ENCODE measurements at places on chromosomes 2 and 18.

- no peak for DNase-seq
Measured at GRCh38 chr2:23505984-23506380, 121.0 kb downstream of the KLHL29 start.

- no peak for DNase-seq
Measured at GRCh38 chr2:182933629-182934028, 67.2 kb upstream of the FRZB start.

GRCh38 chr2:232563580-232563979 is 13.1 kb downstream of the EIF4E2 start:
- no peak for DNase-seq

GRCh38 chr2:188850786-188851185 is 123.4 kb upstream of the COL3A1 start:
- no peak for DNase-seq

- DNase-seq, result no peak
Measured at GRCh38 chr2:70388813-70389212, 86.9 kb upstream of the FAM136A start.

- no peak for DNase-seq
Measured at GRCh38 chr2:98598781-98599428, 9.4 kb downstream of the COA5 start.

GRCh38 chr2:110858993-110859701 is 126.8 kb downstream of the ACOXL start:
- no peak for DNase-seq

- DNase-seq, result no peak
Measured at GRCh38 chr18:8300751-8301410, 308.4 kb upstream of the RAB12 start.

DNA sequence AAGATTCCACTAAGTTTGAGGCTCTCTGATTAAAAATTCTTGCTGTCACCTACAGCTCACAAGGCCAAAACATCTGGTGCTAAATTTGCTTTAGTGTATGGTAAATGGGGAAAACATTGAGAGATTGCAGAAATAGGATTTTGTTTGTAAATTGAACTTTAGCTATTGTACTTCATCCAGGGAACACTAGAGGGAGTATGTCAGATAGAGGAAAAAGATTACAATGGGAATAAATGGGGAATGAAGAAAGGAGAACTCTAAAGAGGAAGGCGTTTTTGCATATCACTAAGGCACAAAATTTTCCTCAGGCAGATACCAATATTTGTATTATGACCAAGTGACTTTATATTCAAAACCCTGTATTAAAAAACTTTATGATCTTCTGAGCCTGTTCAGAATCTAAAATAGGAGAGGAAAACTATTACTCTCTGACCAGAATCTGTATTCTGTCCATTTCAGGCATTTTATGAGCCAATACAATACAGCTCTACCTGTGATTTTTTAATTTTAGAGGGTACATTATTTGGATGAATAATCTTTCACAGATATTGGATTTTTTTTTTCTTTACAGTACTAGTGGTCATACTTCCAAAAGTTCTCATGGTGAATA is 52.3 kb upstream of the ITGB6 start:
- DNase-seq, result no peak

DNA sequence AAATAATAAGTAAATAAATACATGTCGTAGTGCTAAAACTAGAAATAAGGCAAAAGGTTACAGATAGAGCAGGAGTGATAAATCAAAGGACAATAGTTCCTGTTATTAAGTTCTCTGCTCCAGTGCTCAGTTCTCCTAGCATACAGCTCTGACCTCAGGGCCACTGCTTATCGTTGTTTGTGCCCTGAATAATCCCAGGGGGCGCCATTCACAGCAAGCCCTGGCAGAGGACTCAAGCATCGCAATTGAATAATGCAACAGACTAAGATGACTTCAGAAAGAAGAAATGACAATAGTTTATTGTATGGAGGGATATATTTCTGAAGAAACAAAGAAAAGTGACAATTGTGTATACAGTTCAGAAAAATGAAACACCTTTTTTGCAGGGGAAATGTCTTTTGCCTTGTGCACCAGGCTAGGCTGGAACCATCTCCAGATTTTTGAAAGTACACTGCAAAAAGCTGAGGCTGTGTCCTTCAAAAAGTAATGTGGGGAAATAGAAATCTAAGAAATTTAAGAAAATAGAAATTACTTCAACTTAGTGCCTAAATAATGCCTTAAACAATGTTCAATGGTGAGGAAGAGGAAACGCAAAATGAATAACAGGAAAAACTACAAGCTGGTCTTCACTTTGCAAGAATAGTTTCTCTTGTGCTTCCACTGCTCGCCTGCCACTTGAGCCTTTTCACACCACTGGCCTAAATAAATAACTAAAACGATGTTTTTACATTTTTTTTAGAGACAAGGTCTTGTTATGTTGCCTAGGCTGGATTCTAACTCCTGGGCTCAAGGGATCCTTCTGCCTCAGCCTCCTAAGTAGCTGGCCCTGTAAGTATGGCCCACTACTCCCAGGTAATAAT is 19.0 kb upstream of the CCNYL1 start:
- peak; percentile 25 for DNase-seq

DNA sequence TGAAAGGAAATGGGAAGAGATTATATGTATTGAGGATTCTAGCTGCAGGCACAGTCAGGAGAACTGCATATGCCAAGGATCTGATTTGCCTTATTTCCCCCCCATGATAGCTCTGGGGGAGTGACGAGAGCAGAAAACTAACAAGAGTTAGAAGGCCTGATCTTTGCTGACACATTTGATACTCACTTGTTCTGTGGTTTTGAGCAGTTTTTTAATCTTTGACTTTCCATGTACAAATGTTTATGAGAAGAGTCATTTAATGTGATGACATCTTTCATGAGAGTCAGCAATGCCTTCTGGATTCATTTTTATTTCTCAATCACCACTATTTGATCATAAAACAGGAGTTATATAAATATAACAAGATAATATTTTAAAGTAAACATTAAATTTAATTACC is 12.7 kb upstream of the SERPINB7 start:
- no peak for DNase-seq

DNA sequence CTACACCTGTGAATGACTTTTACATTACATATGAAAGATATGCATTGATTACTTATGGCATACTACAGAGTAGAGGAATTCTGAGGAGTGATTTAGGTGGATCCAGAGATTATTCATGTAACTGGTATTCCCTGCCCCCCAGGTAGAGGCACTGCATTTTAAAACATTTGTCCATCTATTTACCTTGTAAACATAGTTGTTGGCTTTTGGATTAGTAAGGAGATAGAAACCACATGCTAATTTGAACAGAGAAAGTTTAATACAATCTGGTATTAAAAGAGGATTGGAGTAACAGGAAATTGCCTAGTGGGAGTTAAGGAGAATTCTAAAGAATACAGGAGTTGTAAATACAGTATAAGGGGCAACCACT is 15.9 kb downstream of the GALNT3 start:
- no peak for DNase-seq

DNA sequence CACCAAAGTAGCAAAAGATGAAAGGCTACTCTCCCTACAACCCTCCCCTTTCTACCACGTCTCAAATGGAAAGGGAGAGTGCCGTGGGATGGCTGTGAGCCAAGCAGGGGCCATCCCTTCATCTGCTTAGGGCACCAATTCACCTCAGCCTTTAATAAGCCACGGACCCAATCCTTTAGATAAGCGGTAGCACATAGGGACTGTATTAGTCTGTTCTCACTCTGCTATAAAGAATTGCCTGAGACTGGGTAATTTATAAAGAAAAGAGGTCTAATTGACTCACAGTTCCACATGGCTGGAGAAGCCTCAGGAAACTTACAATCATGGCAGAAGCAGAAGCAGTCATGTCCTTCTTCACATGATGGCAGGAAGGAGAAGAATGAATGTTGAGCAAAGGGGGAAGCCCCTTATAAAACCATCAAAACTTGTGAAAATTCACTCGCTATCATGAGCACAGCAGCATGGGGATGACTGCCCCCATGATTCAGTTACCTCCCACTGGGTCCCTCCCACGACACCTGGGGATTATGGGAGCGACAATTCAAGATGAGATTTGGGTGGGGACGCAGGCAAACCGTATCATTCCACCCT is 85.9 kb upstream of the IL1R2 start:
- no peak for DNase-seq

- no peak for DNase-seq
Measured at GRCh38 chr2:212894026-212894425, 257.4 kb downstream of the IKZF2 start.

DNA sequence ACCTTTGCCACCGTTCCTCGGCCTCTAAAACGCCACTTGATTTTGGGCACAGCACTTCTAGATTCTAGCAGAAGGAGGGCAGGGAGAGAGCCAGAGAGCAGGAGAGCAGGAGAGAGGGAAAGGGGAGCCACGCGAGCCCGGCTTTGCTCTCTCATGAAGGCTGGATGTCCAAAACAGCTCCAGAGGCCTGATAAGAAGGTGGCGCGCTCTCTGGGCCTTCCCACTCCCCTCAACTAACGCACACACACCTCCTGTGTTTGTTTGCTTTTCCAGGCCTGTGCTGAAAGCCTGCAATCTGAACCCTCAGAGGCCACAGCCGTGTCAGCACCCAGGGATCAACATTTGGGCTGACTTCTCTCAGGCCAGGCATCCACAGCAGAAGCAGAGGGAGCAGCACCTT is 184.8 kb upstream of the SOX11 start:
- DNase-seq, result no peak

GRCh38 chr2:98772536-98772935 is 41.6 kb upstream of the MGAT4A start:
- no peak for DNase-seq

DNA sequence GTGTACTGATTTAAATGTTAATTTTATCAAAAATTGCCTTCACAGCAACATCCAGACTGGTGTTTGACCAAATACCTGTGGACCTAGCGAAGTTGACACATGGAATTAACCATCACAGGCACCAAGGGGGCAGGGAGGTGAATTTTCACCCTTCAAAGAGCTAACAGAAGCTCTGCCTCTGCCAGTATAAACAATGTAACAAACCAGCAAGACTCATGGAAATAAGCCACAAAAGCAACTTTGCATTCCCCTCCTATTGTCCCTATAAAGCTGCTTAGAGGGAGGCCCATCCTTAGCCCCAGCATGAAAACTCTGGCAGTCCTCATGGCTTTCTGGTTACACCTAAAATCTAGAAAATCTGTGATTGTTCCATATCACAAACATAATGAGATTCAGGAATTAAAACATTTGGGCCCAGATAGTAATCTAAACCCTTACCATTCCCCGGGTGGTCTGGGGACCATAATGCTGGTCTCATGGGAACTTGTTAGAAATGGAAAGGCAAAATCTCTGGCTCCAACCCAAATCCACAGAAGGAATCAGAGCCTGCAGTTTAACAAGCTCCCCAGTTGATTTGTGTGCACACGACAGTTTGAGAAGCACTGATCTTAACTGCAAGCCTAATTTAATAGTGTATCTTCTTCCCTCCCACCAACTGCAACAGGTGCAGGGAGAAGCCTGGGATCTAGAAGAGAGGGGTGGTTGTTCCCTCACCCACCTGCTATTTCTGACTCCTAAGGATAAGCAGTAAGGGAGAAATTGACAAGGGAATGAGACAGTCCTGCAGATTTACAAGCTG is 23.1 kb downstream of the SERPINB11 start:
- DNase-seq, result no peak

- no peak for DNase-seq
Measured at GRCh38 chr2:118169359-118170005, 81.2 kb downstream of the INSIG2 start.

DNA sequence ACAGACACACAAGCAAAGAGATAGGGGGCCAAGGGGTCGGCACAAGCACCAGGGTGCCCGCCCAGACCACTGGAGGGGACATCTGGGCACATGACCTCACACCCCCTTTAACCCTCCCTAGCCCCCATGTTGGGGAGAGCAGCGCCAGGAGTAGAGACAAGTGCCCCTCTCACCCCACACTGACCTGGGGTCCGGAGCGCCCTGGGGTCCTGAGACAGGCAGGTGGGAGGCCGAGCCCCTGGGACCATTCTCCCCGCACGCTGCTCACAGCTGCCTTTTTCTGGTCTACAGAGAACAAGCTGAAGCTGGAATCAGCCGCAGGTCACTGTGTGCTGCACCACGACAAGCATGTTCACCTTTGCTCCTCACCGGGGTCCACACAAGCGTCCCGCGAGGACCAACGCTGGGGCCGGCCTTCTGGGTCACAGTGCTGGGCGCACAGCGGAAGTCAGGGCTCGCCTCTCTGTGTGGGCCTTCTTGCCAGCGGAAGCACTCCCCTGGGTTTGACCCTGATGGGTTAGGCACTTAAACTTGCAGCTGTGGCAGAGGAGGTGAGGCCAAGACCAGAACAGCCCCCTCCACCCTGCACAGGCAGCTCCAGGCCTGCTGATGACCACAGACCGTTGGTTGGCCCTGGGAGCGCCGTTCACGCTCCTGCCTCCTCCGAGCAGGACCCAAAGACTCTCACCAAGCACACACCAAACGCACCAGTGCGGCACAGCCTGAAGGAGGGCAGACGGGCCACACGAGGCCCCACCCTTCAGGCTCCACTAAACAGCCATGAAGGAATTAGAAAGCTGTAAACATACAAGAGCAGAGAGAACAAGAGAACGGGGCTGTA is 275.3 kb downstream of the EIPR1 start:
- DNase-seq, result no peak

GRCh38 chr2:106261871-106262321 is 67.8 kb upstream of the UXS1 start:
- DNase-seq, result no peak

GRCh38 chr2:164146441-164146840 is 410.6 kb upstream of the FIGN start:
- no peak for DNase-seq

GRCh38 chr2:227472265-227473121 is 537 bp downstream of the AGFG1 start:
- no peak for DNase-seq

GRCh38 chr18:58315041-58315440 is 271.0 kb downstream of the NEDD4L start:
- no peak for DNase-seq

DNA sequence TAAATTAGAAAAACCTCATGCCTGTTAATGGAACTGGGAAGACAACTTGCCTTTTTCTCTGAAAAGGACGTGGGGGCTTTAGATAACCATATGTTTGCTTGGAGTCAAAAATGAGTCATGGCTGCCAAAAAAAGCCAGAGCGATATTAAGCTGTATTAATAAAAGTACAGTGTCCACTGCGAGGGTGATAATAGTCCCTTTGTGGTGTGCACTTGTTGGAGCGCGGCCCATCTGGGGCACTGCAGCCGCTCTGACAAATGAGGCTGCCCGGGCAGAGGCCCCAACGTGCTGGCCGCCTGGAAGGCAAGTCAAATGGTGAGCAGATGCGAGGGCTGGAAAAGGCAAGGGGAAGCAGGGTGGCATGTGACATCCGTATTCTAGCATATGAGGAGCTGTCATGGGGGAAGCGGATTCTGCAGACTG is 103.3 kb upstream of the NCK2 start:
- DNase-seq, result no peak

GRCh38 chr2:219671279-219671678 is 43.8 kb downstream of the SLC4A3 start:
- no peak for DNase-seq

DNA sequence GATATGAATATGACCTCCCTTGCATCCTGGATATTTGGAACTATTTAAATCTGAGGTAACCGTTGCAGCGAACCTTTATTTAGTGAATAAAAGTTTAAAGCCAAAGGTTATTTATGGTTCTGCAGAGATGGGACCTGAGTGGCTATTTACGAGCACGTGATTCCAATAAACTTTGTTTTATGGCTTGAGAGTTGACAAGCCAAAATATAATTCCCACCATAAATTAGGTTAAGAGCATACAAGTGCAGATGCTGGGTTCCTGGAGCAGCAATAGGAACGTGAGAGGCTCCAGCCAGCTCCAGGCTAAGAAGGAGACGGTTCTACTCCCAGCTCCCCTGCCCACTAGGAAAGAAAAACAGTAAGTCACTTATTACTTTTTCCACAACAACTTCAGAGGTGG is 5.2 kb upstream of the HOXD4 start:
- no peak for DNase-seq

- DNase-seq, result no peak
Measured at GRCh38 chr2:124983595-124983994, 958.5 kb downstream of the CNTNAP5 start.
